Adrenal gland (tissue), 19 donors: ENCODE measurements at places on chromosomes 1 and 21. TPM values are rescaled to one million over a fixed set of nuclear protein-coding genes. Genes with fewer than 3 reads are reported as not detected.
A peak's percentile ranks its signal among the peaks of the same experiment; 100 is the strongest.

The OSCP1 gene
- polyA plus RNA-seq: 11.1 TPM

DNA sequence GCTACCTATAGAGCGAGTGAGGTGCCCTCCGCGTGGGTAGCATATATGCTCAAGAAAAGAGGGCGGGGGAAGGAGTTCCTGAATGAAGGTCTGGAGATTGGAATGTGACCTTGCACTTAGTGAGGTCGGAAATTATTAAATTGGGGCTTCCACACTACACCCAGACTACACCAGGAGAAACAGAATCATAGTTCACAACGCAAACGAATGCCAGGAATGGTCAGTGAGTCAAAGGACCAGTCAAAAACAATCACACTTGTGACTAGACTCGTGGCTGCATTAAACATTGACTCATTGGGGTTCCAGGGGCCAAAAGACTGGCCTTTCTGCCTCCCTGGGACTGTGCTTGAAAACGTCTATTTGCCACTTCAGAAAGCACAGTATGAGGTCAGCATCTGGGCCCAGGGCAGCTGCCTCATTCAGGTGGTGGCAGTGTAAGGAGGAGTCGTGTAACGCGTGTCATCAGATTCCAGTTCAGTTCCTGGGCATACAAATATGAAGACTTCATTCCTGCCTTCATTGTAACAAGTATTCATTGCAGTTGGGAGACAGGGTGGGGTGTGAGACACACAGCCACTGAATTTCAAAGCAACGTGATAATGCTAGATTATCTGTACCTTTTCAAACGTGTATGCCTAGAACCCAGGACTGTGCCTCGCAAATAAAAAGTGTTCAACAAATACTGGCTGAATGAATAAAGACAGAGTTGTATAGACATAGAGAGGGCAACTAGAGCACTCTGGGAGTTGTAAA lies at the start of gene YOD1:
Gene YOD1 (minus strand): TSS at position 18 of the 753 bp plus-strand sequence. CDS start 178 bp downstream, outside the sequence.
- H3K27ac ChIP-seq: peak within 1 kb of the TSS; percentile 86
- H3K27me3 ChIP-seq: no peaks in the 10 kb centered on the region
- DNase-seq: peak; percentile 73
- peak within 1 kb of the TSS; percentile 53 for H3K4me3 ChIP-seq
- H3K36me3 ChIP-seq: no peaks in the 10 kb centered on the region

GRCh38 chr1:77951328-77951727 lies 27.5 kb downstream of the FUBP1 start:
- peaks cover 19% of the 10 kb centered on the region for H3K4me1 ChIP-seq
- H3K36me3 ChIP-seq: peaks cover 70% of the 10 kb centered on the region
- no peak for DNase-seq
- H3K27me3 ChIP-seq: no peaks in the 10 kb centered on the region
- no peak overlapping the region for H3K4me3 ChIP-seq

- H3K27me3 ChIP-seq: no peaks in the 10 kb centered on the region
- H3K4me1 ChIP-seq: no peaks in the 10 kb centered on the region
- no peaks in the 10 kb centered on the region for H3K36me3 ChIP-seq
- H3K4me3 ChIP-seq: no peak overlapping the region
Observed at GRCh38 chr1:218048828-218049420, 236.2 kb upstream of the RRP15 start.

- H3K27me3 ChIP-seq: no peaks in the 10 kb centered on the region
- no peak for DNase-seq
Observed at GRCh38 chr1:209428241-209428921, 155.1 kb upstream of the CAMK1G start.

GRCh38 chr1:15744122-15744679 lies 1.9 kb downstream of the TMEM82 start:
- no peak for DNase-seq
- no peak overlapping the region for H3K27ac ChIP-seq
- H3K27me3 ChIP-seq: no peaks in the 10 kb centered on the region
- H3K4me3 ChIP-seq: no peak overlapping the region
- H3K4me1 ChIP-seq: no peaks in the 10 kb centered on the region

GRCh38 chr1:10685196-10685807 lies 111.1 kb downstream of the CASZ1 start:
- no peaks in the 10 kb centered on the region for H3K27me3 ChIP-seq
- H3K4me1 ChIP-seq: peaks cover 18% of the 10 kb centered on the region
- no peak for DNase-seq
- H3K27ac ChIP-seq: peak overlapping the region; percentile 67
